ENCODE measurements at places on chromosomes 11 and 22.

DNA sequence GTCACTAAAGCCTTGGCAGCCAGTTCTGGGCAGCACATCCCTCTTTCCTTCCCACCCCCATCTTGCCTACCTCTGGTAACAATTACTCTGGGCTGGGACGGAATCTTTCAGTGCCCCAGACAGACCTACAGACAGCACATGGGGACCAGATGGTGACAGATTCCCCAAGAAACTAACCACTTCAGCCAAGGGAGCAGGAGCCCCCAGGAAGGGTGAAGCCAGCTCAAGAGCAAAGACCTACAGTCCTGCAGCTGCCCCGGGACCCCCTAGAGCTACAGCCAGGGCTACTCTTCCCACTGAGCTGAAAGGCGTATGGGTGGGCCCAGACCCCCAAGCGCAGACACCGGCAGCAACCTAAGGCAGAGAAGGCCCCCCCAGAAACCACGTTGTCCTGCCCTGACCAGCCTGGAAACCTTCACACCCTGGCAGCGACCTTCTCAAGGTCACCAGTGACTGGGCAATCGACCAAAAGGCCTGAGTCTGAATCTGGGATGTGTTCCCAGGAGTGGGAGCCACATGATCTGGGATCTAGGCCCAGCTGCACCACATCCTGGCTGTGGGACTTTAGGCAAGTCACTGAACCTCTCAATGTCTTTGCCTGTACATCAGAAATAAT, 65.8 kb downstream of the LRRC32 start:
- no peak for DNase-seq

DNA sequence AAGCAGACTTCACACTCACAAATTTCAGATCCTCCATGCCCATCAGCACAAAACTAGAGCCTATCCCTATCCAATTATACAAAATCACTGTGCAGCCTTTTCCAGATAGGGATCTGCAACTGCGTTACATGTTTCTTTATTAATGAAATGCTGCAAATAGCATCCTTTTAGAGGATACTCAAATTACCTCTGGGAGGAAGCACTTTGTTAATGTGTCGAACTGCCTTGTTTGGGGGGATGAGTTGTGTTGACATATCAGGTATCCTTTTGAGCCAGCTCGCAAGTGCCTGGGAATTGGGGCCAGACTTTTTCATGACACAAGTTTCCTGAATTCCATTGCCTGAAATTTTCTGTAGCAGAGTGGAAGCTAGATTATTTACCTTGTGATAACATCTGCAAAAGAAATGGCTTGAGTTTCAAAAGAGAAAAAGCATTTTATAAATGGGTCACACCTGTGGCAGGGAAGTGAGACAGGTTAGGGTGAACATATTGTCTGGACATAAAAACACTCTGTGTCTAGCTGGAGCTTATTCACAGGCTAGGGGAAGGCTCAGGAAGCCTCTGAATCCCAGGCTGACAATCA, 299.1 kb upstream of the MTNR1B start:
- DNase-seq: no peak

DNA sequence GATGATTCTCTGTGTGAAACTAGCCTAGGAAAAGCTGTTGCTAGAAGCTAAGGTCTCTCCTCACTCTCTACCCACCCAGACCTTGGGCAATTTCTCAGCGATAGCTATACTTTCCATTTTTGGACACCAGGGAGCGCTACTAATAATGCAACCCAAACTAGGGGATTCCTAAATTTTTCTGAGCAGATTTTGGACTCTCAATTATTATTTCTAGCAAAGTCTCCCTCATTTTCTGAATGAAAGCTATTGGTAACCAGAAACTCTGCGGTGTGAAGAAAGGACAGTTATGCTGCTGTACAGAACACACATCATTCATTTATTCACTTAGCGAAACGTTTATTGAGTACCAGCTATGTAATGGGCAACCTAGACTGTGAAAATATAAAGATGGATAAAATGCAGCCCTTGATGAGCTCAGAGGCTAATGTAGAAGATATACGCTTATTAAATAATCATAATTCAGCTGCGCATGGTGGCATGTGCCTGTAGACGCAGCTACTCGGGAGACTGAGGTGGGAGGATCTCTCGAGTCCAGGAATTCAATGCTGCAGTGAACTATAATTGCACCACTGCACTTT, 6.1 kb upstream of the STIM1 start:
- DNase-seq: peak; percentile 53

GRCh38 chr22:39240831-39241793, 3.7 kb downstream of the PDGFB start:
- peak; percentile 41 for DNase-seq

GRCh38 chr22:36244522-36245391, 5.4 kb upstream of the APOL2 start:
- no peak for DNase-seq

DNA sequence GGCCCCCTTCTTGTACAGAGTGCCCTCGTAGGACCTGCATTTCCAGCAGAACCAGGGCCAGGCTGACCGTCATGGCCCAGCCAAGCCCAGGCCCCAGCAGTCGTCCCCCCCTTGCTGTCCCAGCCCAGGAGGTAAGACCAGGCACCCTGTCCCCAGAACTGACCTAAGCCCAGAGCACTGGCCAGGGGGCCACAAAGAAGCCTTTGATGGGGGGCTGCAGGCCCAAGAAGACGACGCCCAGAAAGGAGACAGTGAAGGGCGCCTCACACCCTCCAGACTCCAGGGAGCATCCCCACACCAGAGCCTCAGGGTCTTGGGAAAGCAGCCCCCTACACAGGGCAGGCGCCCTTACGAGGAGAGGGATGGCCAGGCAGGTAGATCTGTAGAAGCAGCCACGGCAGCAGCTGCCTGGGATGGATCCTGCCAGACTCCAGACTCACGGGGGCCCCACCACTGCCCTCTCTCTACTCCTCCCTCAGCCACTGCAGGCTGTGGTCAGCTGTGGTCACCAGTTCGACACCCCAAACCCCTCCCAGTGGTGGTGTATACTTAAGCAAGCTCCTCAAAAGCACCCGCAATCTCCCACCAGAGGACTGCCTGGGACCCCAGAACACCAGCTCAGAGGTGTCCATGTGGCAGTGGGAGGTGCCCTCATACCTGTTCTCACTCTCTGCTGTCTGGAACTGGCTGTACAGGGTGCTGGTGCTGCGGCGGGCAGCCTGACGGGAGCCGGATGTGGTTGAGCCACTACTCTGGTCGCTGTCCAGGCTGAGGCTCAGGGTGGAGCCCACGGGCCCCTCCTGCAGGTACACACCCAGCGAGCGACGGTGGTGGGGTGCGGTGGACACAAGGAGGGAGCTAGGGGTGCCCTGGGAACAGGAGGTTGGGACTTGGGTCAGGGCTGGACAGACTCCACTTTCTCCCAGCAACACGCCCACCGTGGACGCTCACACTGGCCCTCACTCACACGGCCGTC, 27.0 kb downstream of the SBF1 start:
- no peak for DNase-seq

GRCh38 chr11:37100008-37100407, 502.0 kb upstream of the RAG2 start:
- DNase-seq: no peak

DNA sequence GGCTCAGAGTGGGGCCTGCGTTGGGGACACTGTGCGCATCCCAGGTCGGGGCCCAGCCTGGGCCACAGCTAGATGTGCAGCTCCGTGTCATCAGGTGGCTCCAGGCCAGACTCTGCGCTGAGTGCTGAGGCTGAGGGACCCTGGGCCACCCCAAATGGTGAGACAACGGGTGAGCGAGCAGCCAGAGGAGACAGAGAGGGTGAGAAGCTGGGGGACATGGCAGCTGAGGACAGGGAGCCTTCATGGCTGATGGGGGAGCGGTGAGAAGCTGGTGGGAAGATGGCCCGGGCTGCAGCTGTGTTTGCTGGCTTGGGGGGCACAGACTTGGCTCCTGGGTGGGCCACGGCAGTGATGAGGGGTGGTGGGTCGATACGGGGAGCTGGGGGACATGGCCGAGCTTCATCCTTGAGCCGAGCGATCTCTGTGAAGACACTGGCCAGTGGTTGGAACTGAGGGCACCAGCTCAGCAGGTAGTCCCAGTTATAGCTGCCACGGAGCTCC, 2.5 kb upstream of the TPP1 start:
- no peak for DNase-seq

GRCh38 chr22:29348956-29349355, 33.5 kb upstream of the RASL10A start:
- no peak for DNase-seq

GRCh38 chr11:79439410-79439885, 1.4 kb downstream of the TENM4 start:
- no peak for DNase-seq

GRCh38 chr11:63536669-63537292, at the start of gene PLAAT4:
TSS of gene PLAAT4 (plus strand) at chr11:63536808. CDS start at chr11:63536869, 61 bp downstream.
- DNase-seq: peak; percentile 72

- DNase-seq: no peak
Measured at GRCh38 chr11:34209809-34210208, 104.4 kb downstream of the NAT10 start.

- DNase-seq: no peak
Measured at GRCh38 chr22:29260601-29261315, 7.0 kb downstream of the RHBDD3 start.

DNA sequence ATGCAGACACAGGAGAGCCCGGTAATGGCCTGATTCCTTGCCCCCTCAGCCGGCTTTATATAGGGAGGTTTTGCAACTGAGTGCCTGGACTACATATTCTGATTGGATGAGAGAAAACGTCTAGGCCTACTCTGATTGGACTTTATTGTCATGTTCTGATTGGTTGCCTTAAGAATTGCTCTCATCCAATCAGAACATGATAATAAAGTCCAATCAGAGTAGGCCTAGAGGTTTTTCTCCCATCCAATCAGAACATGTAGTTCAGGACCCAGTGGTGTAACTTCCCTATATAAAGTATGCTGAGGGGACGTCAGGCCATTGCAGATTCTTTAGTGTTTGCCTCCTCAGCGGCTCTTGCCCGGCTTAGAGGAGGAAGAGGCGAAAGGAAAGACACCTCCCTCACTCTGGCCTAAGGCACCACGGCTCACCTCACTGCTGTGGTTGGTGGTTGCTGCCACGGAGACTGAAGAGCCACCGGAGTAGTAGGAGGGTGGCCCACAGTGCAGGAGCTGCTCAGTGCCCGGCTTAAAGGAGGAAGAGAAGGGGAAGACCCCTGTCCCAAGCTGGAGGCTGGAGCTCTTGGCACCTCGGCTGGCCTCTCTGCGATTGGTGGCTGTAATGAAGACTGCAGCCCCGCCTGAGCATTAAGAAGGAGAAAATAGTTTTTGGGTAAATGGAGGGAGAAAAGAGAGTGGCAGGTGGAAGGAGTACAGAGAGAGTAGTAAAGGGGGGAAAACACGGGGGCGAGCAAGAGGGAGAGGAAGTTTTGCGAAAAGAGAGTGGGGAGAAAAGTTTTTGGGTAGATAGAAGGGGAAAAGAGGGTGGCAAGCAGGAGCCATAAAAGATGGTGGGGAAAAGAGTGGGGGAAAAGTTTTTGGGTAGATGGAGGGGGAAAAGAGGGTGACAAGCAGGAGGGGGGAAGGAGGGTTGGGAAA, 116.7 kb upstream of the SERPIND1 start:
- DNase-seq: no peak

- no peak for DNase-seq
Measured at GRCh38 chr22:25908755-25909154, 166.8 kb downstream of the MYO18B start.

- DNase-seq: no peak
Measured at GRCh38 chr11:69821511-69822040, 2.4 kb upstream of the FGF3 start.

- DNase-seq: no peak
Measured at GRCh38 chr11:43440486-43440885, 81.8 kb downstream of the TTC17 start.

- DNase-seq: no peak
Measured at GRCh38 chr11:114058026-114058706, 1.3 kb upstream of the ZBTB16 start.

GRCh38 chr22:44648085-44648820, 53.8 kb upstream of the PRR5 start:
- DNase-seq: no peak

DNA sequence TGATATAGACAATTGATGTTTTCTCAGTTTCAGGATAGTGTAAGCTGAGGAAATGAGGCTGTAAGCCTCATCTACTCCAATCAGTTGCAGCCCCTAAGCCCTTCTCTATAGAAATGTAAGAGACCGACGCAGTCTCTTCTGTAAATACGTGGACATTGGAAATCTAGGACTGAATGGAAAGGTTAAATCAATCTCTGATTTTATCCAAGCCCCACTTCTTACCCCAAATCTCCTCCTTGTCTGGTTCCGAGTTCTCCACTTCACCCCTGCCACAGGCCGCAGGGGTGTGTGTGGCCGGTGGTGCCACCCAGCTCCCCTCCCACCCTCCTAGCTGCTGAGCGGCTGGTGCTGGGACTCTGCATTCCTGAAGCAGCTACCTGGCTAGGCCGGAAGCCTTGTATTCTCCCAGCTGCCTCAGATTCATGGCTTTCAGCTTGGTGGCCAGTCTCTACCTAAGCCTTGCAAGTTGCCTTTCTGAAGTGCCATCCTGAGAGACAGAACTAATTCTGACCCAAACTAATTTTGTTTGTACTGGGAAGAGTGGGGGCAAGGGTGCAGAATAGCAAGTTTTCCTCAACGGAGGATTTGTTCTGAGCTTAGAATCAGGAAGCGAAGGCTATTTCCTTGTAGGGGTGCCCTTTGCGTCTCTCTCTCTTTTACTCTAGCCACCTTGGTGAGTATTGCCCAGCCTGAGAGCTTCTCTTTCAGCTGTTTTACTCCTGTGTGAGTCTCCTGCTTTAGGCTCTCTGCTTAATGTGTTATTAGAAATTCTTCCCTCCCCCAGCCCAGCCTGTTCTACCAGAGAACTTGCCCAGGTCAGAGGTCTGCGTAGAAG, 749 bp downstream of the VWA5A start:
- no peak for DNase-seq

GRCh38 chr11:41947392-41947791, 487.9 kb upstream of the LRRC4C start:
- DNase-seq: no peak

- DNase-seq: no peak
Measured at GRCh38 chr22:30212996-30213441, 33.5 kb downstream of the LIF start.

DNA sequence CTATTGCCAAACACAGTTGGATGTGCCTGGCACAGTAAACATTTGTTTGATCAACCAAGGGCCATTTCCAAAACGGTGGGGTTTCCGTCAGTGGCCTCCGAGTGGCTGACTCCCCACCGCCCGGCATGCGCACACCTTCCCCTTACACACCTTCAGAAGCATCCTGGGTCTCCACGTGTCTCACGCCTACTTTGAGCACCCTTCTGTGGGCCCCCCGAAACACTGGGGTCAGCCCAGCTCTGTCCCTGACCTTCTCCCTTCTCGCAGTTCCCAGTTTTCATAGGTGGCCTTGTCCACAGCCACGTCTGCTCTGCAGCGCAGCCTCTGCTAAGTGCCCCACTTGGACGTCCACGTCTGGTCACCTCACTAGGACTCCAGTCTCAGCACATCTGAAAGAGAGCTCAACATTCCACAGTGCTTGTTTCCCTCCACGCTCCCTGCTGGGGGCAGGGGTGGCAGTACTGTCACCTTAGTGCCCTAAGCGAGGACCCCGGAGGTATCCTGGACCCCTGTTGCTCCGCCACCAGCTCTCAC, 13.2 kb upstream of the SHANK2 start:
- DNase-seq: no peak

DNA sequence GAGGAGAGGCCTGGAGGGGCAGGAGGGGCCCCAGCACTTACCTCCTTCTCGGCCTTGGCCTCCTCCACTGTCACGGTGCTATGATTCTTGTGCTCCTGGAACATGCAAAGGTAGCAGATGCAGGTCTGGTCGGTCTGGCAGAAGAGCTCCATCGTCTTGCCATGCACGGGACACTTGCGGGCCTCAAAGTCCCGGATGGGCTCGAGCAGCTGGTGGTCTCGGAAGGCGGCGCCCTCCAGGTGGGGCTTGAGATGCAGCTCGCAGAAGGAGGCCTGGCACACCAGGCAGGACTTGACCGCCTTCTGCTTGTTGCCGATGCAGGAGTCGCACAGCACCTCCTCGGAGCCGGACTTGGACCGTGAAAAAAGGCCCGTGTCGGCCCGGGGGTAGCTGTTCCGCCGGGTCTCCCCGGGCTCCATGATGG, 714 bp downstream of the TRIM29 start:
- DNase-seq: no peak

Data from CD4-positive, alpha-beta T cell treated with Interferon alpha-2 for 1 hour (primary cell).